Activated CD4-positive, alpha-beta T cell treated with anti-CD3 and anti-CD28 coated beads, Interleukin-2, amount 10 ng/mL, durations not matched to agents 7 days and 5 days (primary cell): ENCODE measurements at places on chromosomes 4 and X. TPM values are rescaled to one million over a fixed set of nuclear protein-coding genes. Genes with fewer than 3 reads are reported as not detected.

MAGEA4 gene
- total RNA-seq: not detected

ETDB gene
- total RNA-seq: not detected

PPEF2 gene
- 0.10 TPM for total RNA-seq

PNMA6A gene
- total RNA-seq: 0.15 TPM

AFF2 gene
- 0.69 TPM for total RNA-seq

DNA sequence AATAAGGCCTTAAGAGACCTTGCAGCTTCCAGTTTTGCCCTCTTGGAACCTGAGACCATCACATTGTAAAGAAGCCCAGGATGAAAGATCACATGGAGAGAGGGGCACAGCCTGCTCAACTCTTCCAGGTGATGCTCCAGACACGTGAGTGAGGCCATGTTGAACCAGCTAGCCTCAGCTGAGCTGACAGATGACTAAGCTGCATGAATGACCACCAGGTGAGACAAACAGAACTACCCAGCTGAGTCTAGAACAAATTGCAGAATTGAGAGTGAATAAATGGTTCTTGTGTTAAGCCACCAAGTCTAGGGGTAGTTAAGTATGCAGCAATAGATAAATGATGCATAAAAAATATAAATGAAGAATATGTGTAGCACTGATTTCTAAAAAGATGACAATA is 16.8 kb upstream of the GPR82 start:
- no peaks in the 10 kb centered on the region for H3K27me3 ChIP-seq
- H3K27ac ChIP-seq: no peak overlapping the region
- no peak for DNase-seq
- peaks cover 28% of the 10 kb centered on the region for H3K4me1 ChIP-seq
- H3K4me3 ChIP-seq: no peak overlapping the region

DNA sequence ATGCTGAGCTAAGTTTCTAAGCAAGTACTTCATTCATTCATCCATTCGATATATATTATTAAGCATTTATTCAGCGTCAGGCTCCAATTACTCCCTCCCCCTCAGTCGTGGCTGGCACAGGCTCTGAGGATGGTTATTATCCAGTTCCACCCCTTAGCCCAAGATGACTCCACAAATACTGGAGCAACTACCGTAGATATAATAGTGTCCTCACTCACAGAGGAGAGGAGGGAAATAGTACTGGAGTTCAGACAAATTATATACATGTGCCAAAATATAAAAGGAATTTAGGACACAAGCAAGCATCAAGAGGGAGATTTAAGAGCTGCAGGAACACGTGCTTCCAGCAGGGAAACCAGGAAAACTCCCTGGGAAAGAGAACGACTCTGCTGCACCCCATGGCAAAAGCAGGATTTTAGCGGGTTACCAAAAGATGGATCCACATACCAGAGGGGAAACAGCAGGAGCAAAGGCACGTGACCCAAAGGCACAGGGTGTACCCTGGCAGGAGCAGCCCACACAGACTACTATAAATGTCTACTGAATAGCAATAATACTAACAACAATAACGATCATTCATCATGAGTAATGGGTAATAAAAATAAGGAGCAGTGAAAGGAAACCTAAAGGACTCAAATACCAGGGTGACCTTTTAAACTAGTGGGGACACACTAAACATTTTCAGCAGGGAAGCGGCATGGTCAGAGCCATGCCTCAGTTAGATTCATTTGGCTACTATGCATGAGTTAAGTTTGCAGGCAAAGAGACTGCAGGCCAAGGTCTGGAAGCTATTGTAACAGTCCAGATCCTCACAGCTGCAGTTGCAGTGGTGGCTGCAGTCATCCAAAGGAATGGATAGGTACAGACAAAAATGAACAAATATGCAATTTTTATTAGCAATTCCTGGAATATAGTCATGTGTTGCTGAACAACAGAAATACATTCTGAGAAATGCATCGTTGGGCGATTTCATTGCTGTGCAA is 153.7 kb downstream of the APBB2 start:
- DNase-seq: no peak
- no peaks in the 10 kb centered on the region for H3K27me3 ChIP-seq
- H3K4me3 ChIP-seq: no peak overlapping the region
- H3K27ac ChIP-seq: no peak overlapping the region
- no peaks in the 10 kb centered on the region for H3K4me1 ChIP-seq

GRCh38 chr4:14096396-14096965 is 469.0 kb upstream of the BOD1L1 start:
- DNase-seq: no peak
- H3K27me3 ChIP-seq: no peaks in the 10 kb centered on the region
- H3K36me3 ChIP-seq: no peaks in the 10 kb centered on the region

- no peaks in the 10 kb centered on the region for H3K36me3 ChIP-seq
- H3K27ac ChIP-seq: no peak overlapping the region
- no peaks in the 10 kb centered on the region for H3K4me1 ChIP-seq
- no peak overlapping the region for H3K4me3 ChIP-seq
Observed at GRCh38 chr4:185080545-185080944, 62.3 kb downstream of the HELT start.

DNA sequence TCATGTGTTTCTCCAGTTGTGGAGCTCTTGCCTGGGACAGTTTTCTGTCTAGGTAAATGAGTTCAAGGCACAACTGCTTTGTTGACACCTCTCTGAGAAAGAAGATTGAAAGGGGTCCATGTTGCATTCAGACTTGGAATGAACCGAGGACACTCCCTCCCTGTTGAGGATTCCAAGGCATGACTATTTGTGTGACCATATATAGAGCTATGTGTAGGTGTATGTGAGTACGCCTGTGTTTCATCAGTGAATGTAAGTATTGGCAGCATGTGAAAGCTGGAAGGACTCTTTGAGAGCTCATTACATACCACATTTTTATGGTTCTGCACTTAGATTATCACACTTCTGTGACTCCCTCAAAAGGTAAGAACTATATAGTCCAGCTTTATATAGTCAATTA is 3.4 kb downstream of the HEPH start:
- H3K27me3 ChIP-seq: no peaks in the 10 kb centered on the region
- H3K27ac ChIP-seq: no peak overlapping the region
- H3K36me3 ChIP-seq: no peaks in the 10 kb centered on the region
- no peak for DNase-seq

DNA sequence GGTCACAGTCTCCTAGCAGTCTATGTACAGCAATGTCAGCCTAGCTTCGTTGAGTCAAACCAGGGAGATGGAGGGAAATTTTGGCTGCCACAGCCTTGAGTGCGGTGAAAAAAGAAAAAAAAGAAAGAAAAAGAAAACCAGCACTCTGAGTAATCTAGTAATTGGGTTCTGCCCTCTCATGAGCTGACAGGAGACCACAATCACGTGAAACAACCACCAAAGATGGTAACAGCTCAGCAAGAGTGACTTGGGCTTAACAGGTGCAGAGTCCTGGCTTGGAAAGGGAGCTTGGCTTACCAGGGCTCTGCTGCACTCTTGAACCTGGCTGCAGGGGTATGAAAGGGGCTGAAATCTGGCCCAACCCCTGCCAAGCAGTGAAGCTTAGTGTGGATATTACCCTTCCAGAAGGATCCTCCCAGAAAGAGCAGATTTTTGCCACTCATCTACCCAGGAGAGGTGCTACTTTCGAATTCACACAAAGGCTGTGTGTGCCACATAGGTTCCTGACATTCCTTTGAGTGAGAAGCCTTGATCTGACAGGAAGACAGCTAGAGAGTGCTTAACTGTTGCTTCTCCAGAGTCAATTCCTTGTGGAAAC is 350.3 kb downstream of the PTTG2 start:
- H3K36me3 ChIP-seq: peaks cover 16% of the 10 kb centered on the region
- peak overlapping the region; percentile 88 for H3K27ac ChIP-seq
- peaks cover 7% of the 10 kb centered on the region for H3K27me3 ChIP-seq
- peak overlapping the region; percentile 40 for H3K4me3 ChIP-seq
- DNase-seq: peak; percentile 87
- peaks cover 78% of the 10 kb centered on the region for H3K4me1 ChIP-seq

- no peak for DNase-seq
- no peaks in the 10 kb centered on the region for H3K27me3 ChIP-seq
- H3K4me1 ChIP-seq: no peaks in the 10 kb centered on the region
- no peak overlapping the region for H3K27ac ChIP-seq
Observed at GRCh38 chrX:33741807-33742206, 390.3 kb downstream of the FAM47A start.

GRCh38 chr4:19155568-19155967 is 1096.1 kb upstream of the SLIT2 start:
- no peak for DNase-seq
- H3K4me1 ChIP-seq: no peaks in the 10 kb centered on the region
- H3K27me3 ChIP-seq: no peaks in the 10 kb centered on the region
- H3K4me3 ChIP-seq: no peak overlapping the region
- H3K27ac ChIP-seq: no peak overlapping the region

- no peak overlapping the region for H3K4me3 ChIP-seq
- no peaks in the 10 kb centered on the region for H3K27me3 ChIP-seq
- H3K27ac ChIP-seq: no peak overlapping the region
- H3K4me1 ChIP-seq: no peaks in the 10 kb centered on the region
Observed at GRCh38 chr4:13355111-13355880, 128.8 kb downstream of the RAB28 start.

GRCh38 chrX:28472926-28473325 is 114.3 kb upstream of the IL1RAPL1 start:
- DNase-seq: no peak
- no peaks in the 10 kb centered on the region for H3K4me1 ChIP-seq
- no peaks in the 10 kb centered on the region for H3K36me3 ChIP-seq

DNA sequence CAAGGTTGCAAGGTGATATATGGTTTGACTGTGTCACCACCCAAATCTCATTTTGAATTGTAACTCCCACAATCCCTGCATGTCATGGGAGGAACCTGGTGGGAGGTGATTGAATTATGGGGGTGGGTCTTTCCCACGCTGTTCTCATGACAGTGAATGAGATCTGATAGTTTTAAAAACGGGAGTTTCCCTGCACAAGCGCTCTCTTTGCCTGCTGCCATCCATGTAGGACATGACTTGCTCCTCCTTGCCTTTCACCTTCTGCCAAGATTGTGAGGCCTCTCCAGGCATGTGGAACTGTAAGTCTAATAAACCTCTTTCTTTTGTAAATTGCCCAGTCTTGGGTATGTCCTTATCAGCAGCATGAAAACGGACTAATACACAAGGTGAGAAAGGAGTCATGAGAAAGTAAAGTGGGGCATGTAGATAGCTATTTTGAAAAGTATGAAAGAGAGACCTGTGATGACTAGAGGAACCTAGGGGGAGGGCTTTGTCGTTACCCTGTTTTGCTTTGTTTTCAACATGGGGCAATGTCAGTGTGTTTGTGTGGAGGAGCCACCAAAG is 6.3 kb downstream of the ZBTB49 start:
- H3K4me1 ChIP-seq: peaks cover 9% of the 10 kb centered on the region
- H3K27me3 ChIP-seq: no peaks in the 10 kb centered on the region
- DNase-seq: no peak
- no peak overlapping the region for H3K27ac ChIP-seq
- no peak overlapping the region for H3K4me3 ChIP-seq

DNA sequence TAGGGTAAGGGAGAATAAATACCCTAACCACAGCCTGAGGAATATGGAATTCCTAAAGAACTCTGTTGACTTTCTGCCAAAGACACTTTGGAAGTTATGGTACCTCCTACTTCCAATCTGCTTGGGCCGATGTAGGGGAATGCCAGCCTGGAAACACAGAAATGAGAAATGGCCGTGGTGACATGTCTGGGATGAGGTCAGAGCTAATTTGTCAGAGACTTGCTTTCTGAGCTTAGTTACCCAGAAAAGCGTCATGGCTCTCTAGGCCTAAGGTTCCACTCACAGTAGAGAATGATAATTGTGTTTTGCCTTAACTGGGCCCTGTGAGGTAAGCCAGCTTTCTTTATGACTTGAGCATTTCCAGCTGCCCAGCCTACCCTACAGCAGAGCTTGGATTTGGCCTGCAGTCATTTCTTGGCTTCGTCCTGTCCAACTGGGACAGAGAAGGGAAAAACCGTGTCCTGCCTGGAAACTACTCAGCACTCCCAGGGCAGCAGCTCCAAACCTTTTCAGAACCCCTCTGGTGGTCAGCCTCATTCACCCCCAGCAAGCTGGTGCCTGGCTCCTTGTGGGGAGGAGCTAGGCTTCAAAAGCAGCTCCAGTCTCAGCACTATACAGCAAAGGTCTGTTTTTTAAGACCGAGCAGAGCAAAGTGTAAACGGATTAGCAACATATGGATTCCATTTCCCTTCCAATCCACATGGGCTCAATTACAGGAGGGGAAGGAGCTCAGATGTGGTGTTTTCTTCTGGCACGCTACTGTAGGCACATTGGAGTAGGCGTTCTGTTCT is 92.3 kb downstream of the RLIM start:
- no peak for DNase-seq
- H3K4me3 ChIP-seq: no peak overlapping the region
- no peaks in the 10 kb centered on the region for H3K4me1 ChIP-seq
- H3K36me3 ChIP-seq: no peaks in the 10 kb centered on the region
- H3K27ac ChIP-seq: no peak overlapping the region
- no peaks in the 10 kb centered on the region for H3K27me3 ChIP-seq

DNA sequence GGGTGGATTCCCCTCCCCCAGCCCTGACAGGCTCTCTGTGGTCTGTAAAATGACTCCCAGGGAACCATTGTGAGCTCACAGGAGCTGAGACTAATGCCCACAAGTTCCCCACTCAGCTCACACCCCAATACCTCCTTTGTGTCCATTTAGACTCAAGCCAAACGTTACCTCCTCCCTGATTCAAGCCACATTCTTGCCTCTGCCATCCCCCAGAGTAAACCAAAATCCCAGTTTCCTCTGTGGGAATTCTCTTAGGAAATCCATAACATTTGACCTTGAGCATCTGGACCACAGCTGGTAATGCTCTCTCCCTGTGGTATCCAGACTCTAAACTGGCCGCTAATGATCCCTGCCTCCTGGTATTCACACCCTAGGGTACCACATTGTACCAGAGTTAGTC is 26.3 kb upstream of the KDM5C start:
- no peak for DNase-seq
- H3K27ac ChIP-seq: no peak overlapping the region
- H3K4me1 ChIP-seq: no peaks in the 10 kb centered on the region

GRCh38 chr4:174681723-174682300 is 147.2 kb downstream of the GLRA3 start:
- no peak overlapping the region for H3K4me3 ChIP-seq
- H3K27ac ChIP-seq: no peak overlapping the region
- H3K36me3 ChIP-seq: no peaks in the 10 kb centered on the region
- no peaks in the 10 kb centered on the region for H3K4me1 ChIP-seq
- H3K27me3 ChIP-seq: no peaks in the 10 kb centered on the region
- no peak for DNase-seq

DNA sequence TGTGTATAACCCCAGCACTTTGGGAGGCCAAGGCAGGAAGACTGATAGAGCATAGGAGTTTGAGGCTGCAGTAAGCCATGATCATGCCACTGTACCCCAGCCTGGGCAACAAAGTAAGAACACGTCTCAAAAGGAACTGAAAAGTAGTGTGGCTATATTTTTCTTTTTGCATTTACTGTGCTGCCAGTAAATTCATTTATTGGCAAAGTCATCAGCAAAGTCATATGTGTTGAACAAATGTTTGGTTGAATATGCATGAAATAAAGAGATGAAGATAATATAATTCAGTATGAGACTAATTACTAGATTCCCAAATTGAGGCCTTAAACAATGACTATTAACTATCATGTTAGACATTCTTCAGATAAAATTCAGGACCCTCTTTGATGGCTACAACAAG is 829.1 kb downstream of the PCDH7 start:
- no peak overlapping the region for H3K27ac ChIP-seq
- H3K4me3 ChIP-seq: no peak overlapping the region
- no peaks in the 10 kb centered on the region for H3K36me3 ChIP-seq
- H3K27me3 ChIP-seq: no peaks in the 10 kb centered on the region
- H3K4me1 ChIP-seq: no peaks in the 10 kb centered on the region

GRCh38 chr4:139824882-139825522 is 159.4 kb downstream of the MGST2 start:
- no peak overlapping the region for H3K4me3 ChIP-seq
- no peaks in the 10 kb centered on the region for H3K4me1 ChIP-seq
- DNase-seq: no peak
- H3K27me3 ChIP-seq: no peaks in the 10 kb centered on the region
